GF-D8 (cell line): ENCODE measurements at places on chromosomes 1 and 21.
A peak's percentile ranks its signal among the peaks of the same experiment; 100 is the strongest.

DNA sequence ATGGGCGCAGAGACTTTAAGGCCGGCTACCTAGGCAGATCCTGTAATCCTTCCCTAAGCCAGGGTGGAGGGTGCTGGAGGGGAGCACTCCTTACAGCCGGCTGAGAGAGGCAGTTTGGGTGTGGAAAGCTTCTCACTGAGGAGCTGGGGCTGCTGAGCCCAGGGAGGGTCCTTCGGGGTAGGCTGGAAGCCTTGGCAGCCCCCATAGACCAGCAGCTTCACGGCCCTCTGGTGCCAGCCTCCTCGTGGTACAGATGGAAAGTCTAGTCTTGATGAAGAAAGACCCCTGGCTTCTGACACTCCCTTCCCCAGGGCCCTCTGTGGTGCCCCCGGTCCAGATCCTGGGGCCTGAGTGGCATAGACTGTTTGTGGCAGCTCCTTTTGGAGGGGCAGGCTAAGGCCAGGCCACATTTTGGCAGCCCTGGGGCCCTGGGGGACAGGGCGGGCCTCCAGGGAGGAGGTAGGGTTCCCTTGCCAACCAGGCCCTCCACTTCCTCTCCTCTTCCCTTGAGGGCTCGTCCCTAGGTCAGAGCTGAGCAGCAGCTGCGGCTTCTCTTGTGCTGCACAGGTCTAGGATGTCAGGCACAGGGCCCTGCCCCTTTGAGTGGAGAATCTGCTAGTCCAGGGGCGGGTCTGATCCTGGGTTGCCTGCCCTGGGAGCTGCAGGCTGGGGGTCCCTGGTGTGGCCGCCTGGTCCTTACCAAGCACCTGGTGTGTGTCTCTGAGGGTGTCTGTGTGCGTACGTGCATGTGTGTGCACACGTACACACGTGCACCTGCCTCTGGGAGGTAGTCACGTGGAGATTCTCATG is 4.8 kb downstream of the AMPD2 start:
- DNase-seq = peak; percentile 47

DNA sequence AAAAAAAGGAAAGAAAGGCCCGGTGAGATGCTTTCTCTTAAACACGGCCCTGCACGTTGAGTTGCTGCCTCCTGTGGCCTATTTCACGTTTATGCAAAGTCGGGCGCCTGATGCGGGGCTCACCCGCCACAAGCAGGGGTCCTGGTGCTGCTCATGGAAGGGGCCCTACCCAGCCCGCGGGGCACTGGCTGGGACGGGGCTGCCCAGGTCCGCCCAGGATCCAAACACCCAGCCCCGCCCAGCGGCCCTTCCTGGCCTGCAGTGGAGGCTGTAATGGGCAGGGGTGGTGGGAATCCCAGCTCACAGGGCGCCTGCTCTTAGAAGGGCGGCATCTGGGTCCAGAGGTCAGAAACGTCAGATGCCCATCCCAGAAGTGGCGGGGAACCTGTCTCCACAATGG is 1.6 kb downstream of the COL6A2 start:
- DNase-seq = no peak

- DNase-seq = peak; percentile 10
These were observed 31.1 kb upstream of the MTF1 start for GRCh38 chr1:37890378-37891014.

GRCh38 chr1:239536165-239536849 is 149.9 kb downstream of the CHRM3 start:
- no peak for DNase-seq

GRCh38 chr1:3702990-3703728 is 49.1 kb upstream of the CCDC27 start:
- no peak for DNase-seq

DNA sequence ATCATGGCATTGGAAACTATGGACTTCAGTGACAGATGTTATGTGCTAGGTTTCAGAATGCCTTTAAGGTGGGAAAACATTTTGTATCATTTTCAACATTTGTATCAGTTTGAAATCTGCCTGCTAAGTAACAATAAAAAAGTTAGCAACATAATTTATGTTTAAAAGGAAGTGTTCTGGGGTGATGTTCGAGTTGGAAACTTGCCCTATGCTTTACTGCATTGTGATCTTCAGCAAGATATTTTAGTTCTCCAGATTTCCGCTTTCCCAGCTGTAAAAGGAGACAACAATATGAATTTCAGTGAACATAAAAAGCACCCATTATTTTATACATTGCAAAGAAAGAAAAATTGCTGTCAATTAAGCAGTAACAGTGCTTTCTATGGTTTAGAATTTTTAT is 187.4 kb downstream of the DISC1 start:
- DNase-seq = no peak

GRCh38 chr21:45535341-45536081 is 6.7 kb downstream of the SLC19A1 start:
- DNase-seq = peak; percentile 95

DNA sequence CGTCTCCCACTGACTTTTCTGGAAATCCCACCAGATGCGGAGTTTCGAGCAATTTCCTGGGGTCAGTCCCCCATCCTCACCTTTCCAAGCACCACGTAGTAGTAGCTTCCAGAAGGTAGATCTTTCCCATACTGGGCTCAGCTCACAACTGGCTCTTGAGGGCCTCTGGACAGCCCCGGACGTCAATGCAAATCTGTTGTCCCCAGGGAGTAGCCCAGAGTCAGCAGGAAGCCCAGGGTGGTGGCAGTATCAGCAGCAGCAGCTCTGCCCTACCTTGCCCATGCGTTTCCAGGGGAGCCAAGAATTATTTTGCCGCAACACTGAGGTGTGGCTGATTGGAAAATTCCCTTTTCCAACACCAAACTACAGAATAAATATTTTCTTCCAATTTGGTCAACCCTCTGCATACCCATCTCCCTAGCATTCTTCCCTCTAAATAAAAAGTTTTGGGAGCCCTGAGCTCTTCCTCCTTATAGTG is 70.3 kb downstream of the CD46 start:
- no peak for DNase-seq

- no peak for DNase-seq
These were observed 738.1 kb downstream of the ADGRL2 start for GRCh38 chr1:82538876-82539275.
